GM06990 (cell line): ENCODE measurements at places on chromosomes 7 and 10.
A peak's percentile ranks its signal among the peaks of the same experiment; 100 is the strongest.

DNA sequence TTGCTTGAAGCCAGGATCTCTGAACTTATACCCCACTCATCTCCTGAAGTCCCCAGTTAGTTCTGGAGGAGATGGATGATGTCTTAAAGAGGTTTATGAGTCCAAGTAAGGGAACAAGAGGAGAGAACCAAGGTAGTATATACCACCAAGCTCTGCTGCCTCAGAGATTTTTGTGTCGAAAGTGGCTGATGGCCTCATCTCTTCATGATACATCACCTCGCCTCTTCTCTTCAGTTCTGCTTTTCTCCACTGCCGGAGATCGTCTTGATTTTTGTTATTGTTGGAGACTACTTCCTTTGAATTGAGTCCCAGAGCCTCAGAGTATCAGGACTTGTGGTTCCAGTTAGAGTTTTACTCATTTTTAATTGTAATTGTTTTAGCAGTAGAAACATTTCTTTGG, 1.9 kb downstream of the VTI1A start:
- no peak for DNase-seq

GRCh38 chr10:95815133-95815532, 59.2 kb downstream of the ENTPD1 start:
- no peak for DNase-seq

DNA sequence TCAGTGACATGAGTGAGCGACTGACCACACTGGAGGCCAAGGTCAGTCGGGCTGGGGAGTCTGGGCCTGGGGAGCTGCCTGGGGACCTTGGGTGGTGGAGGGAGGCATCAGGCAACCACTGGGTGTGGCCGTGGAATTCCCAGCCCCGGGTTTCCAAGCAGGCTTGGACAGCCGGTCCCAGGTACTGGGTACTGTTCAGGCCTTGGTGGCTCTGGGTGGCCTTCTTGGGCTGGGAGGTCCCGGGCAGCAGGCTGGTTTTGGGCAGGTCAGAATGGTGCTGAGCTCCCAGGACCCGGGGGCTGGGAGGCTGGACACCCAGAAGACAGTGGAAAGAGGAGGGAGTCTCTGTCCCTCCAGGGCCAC, 96.0 kb downstream of the MYL10 start:
- DNase-seq, result no peak

GRCh38 chr7:96530786-96531185, 178.9 kb downstream of the SEM1 start:
- no peak for DNase-seq

DNA sequence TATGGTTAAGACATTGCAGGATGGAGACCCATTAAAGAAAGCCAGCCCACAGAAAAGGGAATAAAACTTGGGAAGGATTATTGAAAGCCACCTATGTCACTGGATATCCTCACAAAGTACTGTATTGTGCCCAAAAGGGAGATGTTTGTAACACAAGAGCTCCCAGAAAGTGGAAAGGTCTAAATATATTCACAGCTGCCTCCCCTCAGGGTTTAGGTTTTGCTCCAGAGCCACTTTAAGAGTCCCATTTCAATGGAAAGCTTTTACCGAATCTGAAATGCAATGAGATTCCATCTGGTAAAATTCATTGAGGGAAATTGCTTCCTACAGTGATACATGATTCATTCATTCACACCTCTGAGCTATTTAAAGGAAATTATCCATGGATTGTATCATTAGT, 176.4 kb downstream of the XPNPEP1 start:
- no peak for DNase-seq

- DNase-seq, result no peak
These were observed 3.2 kb downstream of the ACTR1A start for GRCh38 chr10:102499356-102499755.

DNA sequence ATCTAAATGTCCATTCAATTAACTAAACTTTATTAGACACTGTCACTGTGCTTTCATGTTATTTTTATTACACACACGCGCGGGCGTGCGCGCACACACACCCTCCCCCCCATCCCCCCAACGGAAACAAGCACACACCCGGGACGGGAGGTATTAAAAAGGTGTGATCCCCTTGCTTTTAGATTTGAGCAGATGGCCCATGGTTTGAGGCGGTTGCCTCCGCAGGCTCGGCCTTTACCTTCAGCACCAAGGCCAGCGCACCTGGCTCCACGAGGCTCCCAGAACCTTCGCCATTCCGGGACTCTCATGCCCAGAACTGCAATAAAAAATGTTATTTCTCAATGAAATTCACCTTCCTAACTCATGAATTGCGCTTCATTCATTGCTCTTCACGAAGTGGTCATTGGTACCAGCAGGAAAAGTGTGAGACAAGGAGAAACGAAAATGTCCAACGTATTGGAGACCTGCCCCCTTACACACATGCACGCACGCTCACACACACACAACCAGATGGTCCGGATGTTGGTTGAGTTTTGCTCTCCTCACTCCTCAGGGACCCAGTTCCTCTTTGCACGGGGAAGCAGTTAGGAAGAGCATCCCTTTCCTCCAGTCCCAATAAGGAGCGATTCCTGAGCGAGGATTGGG, 20.8 kb upstream of the PTF1A start:
- no peak for DNase-seq

- peak; percentile 65 for DNase-seq
These were observed 2.7 kb downstream of the VGF start for GRCh38 chr7:101162551-101163278.

DNA sequence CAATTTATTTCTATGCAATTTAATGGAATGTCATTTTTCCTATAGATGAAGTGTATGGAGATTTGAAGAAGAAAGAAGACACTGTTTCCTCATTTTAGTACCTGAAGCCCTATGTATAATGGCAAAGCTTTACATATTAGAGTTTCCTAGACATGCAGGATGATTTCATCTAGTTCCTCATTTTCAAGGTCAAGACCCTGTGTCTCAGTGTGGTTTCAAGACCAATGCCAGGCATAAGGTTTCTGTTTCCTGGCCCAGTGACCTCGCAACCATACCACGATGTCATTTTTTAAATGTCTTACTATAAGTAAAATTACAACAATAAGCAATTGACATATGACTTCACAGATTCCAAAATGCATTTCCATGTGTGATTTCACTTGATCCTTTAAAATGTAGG, 336.5 kb upstream of the PRKCQ start:
- DNase-seq, result no peak

- DNase-seq, result no peak
These were observed 3.5 kb upstream of the GHITM start for GRCh38 chr10:84135836-84136235.

GRCh38 chr10:124176349-124177179, 83.2 kb upstream of the CHST15 start:
- no peak for DNase-seq

DNA sequence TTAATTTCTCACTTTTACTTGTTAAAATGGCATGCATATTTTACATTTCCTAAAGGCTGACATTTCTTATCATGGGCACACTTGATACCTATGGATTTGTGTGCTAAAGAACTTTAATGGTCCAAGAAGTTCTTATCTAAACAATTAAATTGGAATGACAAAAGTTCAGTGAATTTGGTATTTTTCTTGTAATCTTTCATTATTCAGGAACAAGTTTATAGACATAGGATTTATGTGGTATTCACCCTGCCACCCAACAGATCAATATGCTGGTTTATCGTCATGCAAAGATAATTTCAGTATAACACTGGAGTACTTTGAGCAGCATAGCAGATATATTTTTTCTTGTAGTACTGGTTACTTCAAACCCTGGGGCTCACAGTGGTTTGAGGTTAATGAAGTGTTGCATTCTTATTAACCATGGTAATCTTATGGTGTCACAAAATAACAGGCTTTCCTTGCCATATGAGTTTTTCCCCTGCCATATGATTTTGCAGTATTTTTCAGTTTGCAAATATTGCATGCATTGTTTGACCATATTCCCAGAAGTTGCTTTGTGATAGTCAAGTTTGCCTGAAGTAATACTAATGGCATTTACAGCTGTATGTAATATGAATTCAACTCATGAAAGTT, 148.8 kb downstream of the PPP1R9A start:
- no peak for DNase-seq

DNA sequence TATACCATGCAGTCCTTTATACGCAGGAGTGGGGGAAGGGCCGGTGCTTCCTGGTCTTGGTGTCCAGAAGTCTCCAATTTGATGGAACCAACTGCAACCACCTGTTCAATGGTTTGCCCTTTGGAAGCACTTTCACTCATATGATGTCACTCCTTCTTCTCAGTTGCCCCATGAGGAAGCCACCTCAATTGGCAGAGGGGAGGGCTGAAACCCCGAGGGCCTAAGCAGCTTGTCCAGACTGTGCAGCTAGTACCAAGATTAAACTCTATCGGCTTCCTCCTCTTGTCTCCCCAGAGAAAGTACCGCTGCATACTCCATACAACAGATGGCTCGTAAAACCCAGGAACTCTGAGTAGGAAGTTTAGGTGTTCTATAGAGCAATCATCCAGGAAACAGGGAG, 789.4 kb downstream of the TYW1 start:
- no peak for DNase-seq

DNA sequence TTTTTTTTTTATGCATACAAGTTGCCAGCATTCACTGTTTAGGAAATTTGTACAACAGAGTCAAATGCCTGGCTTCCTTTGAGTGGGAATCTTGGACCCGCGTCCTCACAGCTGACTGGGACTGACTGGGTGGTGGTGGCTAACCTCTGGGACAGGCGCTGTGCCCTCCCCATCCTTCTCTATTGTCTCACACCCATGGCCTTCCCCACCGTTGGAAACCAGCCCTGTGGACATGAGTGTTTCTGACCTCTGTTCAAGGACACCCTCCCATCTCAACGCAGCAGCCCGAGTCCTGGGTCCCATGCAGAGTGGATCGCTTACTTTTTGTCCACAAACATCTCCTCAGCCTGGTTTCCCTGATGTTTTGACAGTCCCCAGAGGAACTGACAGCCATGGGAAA, 125.1 kb upstream of the PPIF start:
- no peak for DNase-seq

GRCh38 chr7:23539494-23539907, 7.7 kb upstream of the TRA2A start:
- no peak for DNase-seq

DNA sequence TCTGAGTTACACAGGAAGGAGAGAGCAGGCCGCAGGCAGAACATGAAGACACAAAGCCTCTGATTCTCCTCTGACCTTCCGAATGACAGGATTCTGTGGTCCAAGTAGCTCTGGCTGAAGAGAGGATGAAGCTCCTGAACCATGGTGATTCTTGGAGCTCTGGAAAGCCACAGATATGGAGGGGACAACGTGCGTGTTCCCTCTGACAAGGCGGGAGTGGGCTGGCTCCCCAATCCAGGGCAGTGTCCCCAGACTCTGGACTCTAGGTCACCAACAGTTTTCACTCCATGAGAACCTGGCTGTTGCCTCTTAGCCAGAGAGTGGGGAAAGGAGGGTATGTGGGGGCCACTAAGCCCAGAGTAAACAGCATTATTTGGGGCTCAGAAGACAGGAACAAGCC, 7.4 kb upstream of the TRPV6 start:
- no peak for DNase-seq

- no peak for DNase-seq
These were observed 582.2 kb downstream of the SORCS1 start for GRCh38 chr10:106582291-106582690.

DNA sequence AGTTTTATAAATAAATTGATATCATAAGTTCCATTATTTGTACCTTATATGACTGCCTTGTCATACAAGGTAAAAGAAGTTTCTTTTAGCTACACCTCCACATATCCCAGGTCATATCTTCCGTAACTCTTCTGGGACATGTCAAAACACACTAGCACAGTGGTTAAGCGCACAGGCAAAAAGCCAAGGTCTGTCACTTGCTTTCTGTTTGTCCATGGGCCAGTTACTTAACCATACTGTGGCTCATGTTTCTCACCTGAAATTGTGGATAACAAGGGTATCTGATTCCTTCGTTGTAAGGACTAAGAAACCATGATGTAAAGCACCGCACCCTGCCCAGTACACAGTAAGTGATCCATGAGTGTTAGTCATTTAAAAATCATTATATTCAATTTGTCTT, 56.2 kb downstream of the SEMA3D start:
- no peak for DNase-seq

- no peak for DNase-seq
These were observed 22.7 kb downstream of the WIPI2 start for GRCh38 chr7:5212633-5213285.

GRCh38 chr7:79282882-79283602, 170.4 kb downstream of the MAGI2 start:
- no peak for DNase-seq

GRCh38 chr10:29648983-29649268, 14.2 kb upstream of the SVIL start:
- no peak for DNase-seq

DNA sequence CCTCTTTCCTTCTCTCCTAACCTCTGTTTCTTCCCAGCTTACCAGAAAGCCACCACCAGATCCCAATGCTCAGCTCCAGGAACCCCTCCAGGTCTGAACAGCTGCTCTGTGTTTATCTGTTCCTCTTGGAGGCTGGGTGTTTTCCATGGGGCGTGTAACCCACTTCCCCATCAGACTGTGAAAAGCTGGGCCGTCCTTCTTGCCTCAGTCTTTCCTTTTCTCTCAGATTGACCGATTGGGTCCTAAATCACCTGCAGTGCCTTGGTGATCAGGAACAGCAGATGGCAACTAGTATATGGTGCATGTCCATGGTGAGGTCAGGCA, 4.8 kb downstream of the SH3PXD2A start:
- DNase-seq, result no peak

DNA sequence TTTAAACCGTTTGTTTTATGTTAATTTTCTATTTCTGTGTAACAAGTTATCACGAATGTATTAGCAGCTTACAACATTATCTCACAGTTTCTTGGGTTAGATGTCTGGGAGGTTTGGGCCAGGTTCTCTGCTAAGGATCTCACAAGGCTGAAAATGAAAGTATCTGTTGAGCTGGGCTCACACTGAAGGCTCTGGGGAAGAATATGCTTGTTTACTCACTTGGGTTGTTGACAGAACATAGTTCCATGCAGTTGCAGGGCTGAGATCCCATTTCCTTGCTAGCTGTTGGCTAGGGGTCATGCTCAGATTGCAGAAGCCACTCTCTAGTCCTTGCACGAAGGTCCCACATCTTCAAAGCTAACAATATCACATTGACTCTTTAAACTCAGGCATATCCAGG, 266.6 kb upstream of the GNAI1 start:
- DNase-seq, result no peak

DNA sequence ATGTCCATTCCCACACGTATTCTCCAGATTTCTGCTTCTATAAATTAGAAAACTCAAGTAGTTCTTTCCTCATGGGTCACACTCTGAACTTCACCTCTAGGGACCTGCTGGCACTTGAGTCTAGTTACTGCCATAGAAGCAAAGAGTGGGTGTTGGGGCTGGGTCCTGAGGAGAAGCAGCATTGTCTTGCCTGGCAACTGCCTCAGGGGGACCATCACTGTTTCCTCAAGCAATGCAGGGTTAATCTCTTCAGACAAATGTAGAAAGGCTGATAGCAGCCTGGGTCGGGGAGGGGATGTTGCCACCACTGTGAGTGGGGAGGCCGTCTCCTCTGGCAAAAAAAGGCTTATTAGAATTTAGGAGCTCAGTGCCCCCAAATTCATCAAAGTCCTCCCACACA, 20.2 kb upstream of the PAPSS2 start:
- DNase-seq, result no peak

DNA sequence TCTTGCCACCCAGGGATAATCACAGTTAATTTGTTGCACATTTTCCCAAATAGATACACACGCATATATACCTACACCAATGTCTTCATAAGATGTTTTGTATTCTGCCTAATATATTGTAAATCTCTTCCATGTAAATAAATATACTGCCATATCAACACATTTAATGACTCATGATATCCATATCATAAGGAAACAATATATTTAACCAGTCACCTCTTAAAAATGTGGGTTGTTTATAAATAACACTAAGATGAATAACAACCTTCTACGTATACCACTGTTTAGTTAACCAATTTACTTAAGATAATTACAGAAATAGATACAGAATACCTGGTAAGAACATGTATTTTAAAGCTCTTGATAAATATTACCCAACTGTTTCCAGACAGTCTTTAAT, 38.2 kb downstream of the ELAPOR2 start:
- DNase-seq, result no peak
